ENCODE measurements at places on chromosomes 12 and 14. TPM values are rescaled to one million over a fixed set of nuclear protein-coding genes. Genes with fewer than 3 reads are reported as not detected.

SIX1 gene
- total RNA-seq: 7.5 TPM

SLC39A2 gene
- total RNA-seq: not detected

OR6C2 gene
- not detected for total RNA-seq

KRT78 gene
- total RNA-seq: 0.15 TPM

ATN1 gene
- 72.0 TPM for total RNA-seq

GLS2 gene
- 0.20 TPM for total RNA-seq

SLC4A8 gene
- 1.5 TPM for total RNA-seq

CLEC1B gene
- not detected for total RNA-seq

OTX2 gene
- not detected for total RNA-seq

CLEC2A gene
- total RNA-seq: not detected

AQP6 gene
- not detected for total RNA-seq

MYF6 gene
- not detected for total RNA-seq

LMNTD1 gene
- total RNA-seq: not detected

CCDC175 gene
- total RNA-seq: not detected

ESPL1 gene
- total RNA-seq: 18.2 TPM

PLEKHD1 gene
- total RNA-seq: 0.02 TPM

KRT6C gene
- total RNA-seq: not detected

FGF6 gene
- not detected for total RNA-seq

KRT85 gene
- not detected for total RNA-seq

KRT71 gene
- not detected for total RNA-seq

RASSF9 gene
- 1.4 TPM for total RNA-seq

ABCC9 gene
- not detected for total RNA-seq

MIP gene
- total RNA-seq: not detected

PAWR gene
- total RNA-seq: 54.9 TPM

PIP4K2C gene
- total RNA-seq: 38.4 TPM

IFT81 gene
- total RNA-seq: 12.3 TPM

KIAA0586 gene
- total RNA-seq: 5.0 TPM

P2RX7 gene
- total RNA-seq: not detected

FERMT2 gene
- 33.9 TPM for total RNA-seq

LRRC23 gene
- total RNA-seq: 15.4 TPM

GPD1 gene
- 0.23 TPM for total RNA-seq

OVCH1 gene
- total RNA-seq: not detected

MYBPC1 gene
- total RNA-seq: not detected

KLRB1 gene
- not detected for total RNA-seq

IL25 gene
- not detected for total RNA-seq

APOF gene
- not detected for total RNA-seq

Measured in A549 treated with Hydrocortisone at 1 μM for 4 hours (cell line).